CD4-positive, alpha-beta T cell treated with Interleukin-1 beta for 1 hour (primary cell): ENCODE measurements at places on chromosomes 1 and 21.

DNA sequence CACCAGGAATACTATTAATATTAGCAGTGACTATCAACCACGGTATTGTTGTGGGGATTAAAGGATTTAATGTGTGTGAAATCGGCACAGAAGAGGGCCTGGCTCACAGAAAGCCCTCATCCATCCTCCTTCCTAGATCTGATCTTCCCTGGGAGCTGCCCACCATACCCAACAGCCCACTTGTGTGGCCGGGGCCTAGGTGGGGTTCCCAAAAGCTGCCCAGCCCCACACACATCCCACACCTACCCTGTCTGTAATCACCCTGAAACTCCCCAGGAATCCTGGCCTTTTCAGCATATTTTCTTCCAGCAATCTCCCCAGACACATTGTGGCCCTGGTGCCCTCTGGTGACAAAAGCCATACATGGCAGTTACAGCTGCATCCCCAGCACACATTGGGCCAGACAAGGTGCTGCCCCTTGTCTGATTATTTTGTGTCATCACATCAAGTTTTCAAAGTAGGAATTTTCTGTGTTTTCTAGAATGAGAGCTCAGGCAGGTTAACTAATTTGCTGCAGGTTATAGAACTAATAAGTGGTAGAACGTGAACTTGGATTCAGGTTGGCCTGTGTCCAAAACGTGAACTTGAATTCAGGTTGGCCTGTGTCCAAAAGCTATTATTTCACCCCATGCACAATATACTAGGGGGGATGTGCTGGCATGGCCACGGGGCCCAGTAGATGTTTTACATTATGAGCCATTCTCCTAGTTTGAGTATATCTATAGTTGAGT, 5.3 kb upstream of the SLC6A9 start:
- peak; percentile 65 for DNase-seq

DNA sequence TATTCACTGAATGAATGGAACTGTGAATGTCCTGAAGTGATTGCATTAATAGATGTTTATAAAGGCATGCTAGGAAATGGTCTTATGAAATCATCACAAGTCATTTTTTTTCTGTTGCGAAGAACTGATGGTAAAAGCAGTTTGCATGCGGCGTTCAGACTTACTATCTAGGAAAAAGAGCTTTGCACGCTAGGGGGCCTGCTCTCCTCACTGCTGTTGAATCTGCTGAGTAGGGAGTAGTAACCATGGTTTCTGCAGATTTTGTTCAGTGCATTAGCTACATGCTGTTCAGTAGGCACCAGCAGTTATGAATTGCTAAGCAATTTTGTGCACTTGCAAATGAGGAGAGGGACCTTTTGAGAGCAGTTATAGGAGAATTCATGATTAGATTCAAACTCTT, 57.9 kb downstream of the CENPF start:
- DNase-seq = no peak

- DNase-seq = peak; percentile 80
Observed at GRCh38 chr1:25642574-25643108, 26.1 kb downstream of the MAN1C1 start.

DNA sequence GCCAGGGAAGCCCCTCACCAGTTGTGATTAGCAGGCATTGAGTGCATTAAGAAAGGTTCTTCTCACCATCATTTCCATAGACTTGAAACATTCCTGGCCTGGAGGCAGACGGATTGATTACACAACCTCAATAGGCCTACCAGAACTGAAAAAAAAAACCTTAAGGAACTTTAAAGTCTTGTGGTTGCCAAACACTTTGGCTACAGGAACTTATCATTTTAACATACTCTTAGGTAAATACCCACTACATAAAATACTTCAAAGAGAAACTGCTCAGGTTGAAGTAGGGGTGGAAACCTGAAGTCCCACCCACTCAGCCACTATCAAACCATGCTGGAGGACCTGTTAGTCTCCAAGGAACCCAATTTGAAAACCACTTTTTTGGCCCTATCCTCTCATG, 22.4 kb upstream of the HMGB4 start:
- DNase-seq = no peak

DNA sequence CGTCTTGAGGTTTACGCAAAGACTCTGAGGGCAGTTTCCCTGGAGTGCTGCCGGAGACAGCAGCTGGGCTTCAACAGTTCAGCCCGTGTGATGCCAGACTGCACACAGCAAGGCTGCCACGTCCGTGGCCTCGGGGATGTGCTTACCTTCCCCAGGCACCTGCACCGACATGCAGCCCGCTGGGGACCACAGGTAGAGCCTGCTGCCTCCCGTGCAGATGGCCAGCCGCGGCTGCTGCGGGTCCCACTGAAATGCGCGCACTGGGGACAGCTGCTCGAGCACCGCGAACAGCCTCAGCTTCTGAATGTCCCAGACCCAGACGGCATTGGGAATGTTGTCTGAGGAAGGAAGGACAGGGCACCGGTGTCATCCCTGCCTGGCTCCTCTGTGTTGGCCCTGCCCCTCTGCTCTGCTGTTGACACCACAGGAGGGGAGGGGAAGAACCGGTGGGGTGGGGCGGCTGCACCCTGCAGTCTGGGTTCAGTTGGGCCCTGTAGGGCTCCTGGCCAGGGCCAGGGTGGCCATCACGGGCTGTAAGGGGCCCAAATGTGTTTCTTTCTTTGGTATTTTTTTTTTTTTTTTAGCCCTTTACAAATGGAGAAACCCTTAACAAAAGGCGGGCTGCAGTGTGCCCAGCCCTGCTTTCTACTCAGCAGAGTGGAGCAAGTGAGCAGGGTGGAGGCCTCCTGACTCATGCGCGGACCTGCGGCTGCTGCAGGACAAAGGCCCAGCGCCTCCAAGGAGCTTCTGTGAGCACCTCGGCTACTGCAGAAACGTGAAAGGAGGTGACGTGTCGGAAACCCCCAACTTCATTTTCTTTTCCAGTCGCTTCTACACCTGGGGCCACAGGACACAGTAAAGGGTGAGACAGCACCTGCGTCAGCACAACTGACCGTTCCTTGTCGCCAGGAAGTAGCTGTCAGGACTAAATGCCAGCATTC, 6.8 kb downstream of the TPRG1L start:
- DNase-seq = no peak

- DNase-seq = no peak
Observed at GRCh38 chr1:219773775-219774174, 154.6 kb downstream of the SLC30A10 start.

- no peak for DNase-seq
Observed at GRCh38 chr1:33606272-33606671, 133.8 kb downstream of the ZSCAN20 start.

- no peak for DNase-seq
Observed at GRCh38 chr1:246709835-246710234, 14.4 kb upstream of the SCCPDH start.

- DNase-seq = no peak
Observed at GRCh38 chr1:115158181-115158580, 68.9 kb upstream of the TSPAN2 start.

GRCh38 chr1:181141431-181141910, 53.0 kb downstream of the IER5 start:
- no peak for DNase-seq

- no peak for DNase-seq
Observed at GRCh38 chr21:24339406-24339805, 1267.9 kb downstream of the MRPL39 start.

DNA sequence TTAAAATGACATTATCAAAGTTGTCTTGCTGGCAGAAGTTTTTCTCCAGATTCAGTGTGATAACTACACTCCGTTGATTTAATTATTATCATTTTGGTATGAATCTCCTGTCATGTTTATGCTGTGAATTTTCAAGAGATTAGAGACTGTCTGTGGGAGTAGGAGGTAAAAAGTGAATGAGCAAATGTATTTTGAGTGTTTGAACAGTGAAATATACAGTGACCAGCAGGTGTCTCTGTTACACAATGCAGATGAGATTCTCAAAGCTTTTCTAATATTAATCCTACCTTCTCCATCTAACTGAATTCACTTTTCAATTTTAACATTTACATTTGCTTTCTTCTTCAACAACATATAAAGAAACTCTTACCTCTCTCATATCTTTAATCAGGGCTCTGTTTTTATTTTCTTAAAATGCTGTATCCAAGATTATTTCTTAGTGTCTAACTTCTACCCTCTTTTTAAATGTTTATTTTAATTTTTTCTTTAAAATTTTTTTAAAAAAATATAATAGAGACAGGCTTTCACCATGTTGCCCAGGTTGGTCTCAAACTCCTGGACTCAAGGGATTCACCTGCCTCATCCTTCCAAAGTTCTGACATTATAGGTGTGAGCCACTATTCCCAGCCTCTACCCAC, 20.9 kb upstream of the HSPA13 start:
- peak; percentile 45 for DNase-seq

GRCh38 chr1:213452501-213452900, 401.5 kb downstream of the RPS6KC1 start:
- no peak for DNase-seq

DNA sequence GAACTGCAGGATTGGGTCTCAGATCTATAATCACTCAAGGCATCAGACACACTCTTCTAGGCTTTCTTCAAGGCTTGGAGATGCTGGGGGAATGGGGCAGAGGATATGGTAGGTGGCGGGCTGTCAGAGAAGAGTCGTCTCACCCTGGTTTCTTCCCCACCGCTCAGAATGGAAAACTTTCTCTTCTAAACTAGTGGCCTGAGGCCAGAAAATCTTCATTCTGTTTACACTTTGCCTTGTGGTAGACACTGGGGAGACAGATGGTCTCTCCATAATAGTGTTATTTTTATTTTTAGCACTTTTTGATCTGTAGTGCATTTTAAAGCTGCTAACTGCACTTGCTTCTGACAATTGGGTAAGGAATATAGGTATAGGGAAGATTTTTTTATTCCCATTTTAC, 2.6 kb downstream of the PRELP start:
- DNase-seq = no peak

- no peak for DNase-seq
Observed at GRCh38 chr1:78437396-78437795, 53.4 kb upstream of the PTGFR start.

GRCh38 chr1:221227872-221228337, 348.7 kb downstream of the HLX start:
- DNase-seq = no peak

DNA sequence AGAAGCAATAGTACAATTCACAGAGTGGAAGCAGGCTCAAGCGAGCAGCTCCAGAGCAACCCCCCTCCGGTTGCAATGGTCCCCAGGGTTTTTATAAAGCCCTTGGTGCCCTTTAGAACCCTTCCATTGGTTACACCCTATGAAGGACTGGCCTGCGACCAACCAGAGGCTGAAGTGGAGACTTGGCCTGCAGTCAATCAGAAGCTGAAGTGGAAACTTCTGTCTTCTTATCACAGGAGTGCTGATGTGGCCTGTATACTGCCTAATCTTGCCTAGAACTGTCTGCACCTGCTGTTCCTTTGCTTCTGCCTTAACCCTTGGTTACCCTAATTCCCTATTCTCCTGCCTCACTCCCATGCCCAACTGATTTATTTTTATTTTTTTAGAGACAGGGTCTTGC, 15.4 kb upstream of the FRRS1 start:
- no peak for DNase-seq

DNA sequence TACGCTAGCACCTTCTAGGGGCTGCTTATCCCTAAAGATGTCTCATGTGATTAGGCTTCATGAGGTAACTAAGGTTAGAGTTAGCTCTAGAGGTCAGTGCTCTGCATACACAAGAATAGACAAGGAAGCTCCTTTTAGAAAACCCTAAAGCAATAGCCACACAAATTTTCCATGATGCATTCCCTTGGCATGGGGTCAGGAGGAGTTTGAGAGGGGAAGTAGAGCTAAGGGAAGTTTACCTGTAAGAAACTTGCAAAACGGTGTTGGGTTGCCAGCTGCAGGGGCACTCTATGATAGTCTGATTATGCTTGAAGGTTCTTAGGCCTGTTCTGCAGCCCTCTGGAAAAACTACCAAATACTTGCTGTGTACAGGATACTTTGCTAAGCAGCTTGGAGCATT, 39.0 kb upstream of the A3GALT2 start:
- no peak for DNase-seq

DNA sequence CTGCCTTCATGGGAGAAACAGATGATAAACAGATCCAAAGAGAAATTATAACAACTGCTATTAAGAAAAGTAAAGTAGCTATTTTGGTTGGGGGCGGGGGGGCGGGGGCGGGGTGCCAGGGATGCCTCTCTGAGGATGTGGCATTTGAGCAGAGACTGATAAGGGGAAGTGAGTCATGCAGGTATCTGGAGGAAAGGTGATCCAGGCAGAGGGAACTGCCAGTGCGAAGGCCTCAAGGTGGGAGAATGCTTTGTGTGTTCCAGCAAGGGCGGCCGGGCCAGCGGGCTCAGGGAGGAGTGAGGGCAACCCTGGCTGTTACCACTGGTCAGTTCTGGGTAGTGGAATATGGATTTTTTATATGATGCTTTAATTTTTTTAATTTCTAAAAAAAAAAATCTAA, 7.0 kb upstream of the TNFRSF1B start:
- DNase-seq = no peak

- no peak for DNase-seq
Observed at GRCh38 chr1:183516725-183517124, 44.4 kb downstream of the SMG7 start.

DNA sequence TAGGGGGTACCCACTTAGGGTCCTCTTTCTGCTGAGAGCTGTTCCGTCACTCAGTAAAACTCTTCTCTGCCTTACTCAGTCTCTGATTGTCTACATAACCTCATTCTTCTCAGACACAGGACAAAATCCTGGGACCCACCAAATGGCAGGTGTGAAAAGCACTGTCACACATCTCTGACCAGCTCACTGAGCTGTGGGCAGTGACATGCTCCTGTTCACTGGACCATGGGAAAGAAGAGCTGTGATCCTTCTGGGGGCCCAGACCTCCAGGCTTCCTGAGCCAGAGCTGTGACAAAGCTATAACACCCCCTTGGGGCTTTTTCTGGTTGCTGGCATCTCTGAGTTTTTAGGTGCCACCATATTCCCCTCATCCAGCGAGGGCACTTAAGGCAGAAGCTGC, 115.7 kb downstream of the NTPCR start:
- no peak for DNase-seq

DNA sequence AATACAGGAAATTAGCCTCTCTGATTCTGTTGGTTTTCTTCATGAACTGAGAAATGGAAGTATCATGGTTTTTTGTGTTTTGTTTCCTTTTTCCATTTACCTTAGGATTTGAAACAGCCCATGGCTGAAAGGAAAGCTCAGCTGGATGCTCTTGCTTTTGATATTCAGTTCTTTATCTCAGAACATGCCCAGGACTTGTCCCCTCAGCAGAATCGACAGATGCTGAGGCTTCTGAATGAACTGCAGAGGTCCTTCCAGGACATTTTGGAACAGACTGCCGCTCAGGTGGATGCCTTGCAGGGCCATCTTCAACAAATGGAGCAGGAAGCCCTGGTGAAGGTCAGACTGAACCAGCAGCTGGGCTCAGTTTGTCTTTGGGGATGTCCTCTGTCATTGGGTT, 142.4 kb downstream of the MACF1 start:
- DNase-seq = no peak

GRCh38 chr21:35234725-35235124, 185.6 kb upstream of the RUNX1 start:
- no peak for DNase-seq

DNA sequence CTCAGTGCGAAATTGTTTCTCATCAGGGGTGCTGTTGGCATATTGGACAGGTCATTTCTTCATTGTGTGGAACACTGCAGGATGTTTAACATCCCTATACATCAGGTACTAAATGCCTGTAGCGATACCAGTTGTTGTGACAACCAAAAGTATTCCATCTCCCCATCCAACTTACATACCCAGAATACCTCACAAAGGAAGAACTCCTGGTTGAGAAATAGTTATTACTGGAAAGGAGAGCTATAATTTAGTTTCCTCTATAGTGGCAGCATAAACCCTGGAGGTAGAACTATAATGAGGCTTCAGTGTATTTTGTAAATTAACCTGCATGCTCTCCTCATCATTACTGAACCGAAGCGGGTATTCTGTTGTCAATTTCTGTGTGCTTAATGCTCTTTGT, 45.1 kb downstream of the IVNS1ABP start:
- DNase-seq = no peak
